COR-L47 (cell line): ENCODE measurements at places on chromosomes 6 and 20.

- no peak for DNase-seq
Measured at GRCh38 chr20:34998331-34998950, 42.8 kb downstream of the MYH7B start.

GRCh38 chr6:36962874-36963273 is 8.3 kb downstream of the PI16 start:
- DNase-seq, result peak; percentile 18

- DNase-seq, result no peak
Measured at GRCh38 chr20:10511509-10512251, 76.6 kb downstream of the SLX4IP start.

DNA sequence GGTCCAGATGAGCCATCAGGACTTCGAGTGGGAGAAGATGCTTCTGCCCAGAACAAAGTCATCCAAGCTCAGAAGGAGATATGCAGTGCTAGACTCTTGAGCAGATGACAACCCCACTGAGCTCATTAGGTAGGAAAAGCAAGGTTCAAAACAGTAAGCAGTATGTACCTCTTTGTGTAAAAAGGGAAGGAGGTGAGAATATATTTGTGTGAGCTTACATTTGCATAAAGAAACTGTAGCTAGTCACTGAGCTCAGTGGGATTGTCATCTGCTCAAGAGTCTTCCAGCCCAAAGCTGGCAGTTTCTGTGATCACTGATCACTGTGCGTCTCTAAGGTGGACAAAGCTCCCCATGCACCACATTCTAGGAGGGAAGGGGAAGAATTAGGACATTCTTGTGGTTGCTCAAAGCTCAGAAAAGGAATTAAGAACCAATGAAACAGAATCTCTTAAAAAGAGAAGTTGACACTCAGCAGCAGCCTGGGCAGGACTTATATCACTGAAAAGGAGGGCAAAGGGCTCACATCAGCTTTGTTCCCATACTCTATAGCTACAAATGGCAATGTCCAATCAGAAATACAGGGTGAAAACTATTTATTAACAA is 90.0 kb upstream of the MAFB start:
- DNase-seq, result no peak

DNA sequence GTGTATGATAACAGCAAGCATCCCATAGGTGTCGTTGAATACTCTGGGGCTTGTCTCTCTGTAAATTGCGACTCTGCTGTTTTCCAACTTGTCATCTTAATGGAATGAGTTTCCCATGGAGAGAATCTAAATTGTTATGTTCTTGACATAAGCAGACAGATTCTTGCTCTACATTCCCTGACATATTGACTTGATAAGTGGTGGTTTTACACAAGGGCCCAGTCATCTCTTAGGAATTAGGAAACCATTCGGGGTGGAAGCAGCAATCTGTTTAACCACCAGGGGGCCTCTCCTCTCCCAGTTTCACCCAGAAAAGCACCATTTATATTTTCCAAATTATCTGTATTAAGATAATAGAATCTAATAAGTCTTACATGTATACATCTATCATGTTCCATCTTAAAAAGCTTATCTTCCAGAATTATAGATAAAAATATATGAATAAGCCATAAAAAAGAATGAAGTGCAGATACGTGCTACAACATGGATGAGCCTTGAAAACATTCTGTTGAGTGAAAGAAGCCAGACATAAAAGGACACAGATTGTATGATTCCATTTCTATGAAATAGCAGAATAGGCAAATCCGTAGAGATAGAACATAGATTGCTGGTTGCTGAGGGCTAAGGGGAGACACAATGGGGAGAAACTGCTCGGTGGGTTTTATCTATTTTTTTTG is 23.1 kb upstream of the MROH8 start:
- DNase-seq, result no peak

DNA sequence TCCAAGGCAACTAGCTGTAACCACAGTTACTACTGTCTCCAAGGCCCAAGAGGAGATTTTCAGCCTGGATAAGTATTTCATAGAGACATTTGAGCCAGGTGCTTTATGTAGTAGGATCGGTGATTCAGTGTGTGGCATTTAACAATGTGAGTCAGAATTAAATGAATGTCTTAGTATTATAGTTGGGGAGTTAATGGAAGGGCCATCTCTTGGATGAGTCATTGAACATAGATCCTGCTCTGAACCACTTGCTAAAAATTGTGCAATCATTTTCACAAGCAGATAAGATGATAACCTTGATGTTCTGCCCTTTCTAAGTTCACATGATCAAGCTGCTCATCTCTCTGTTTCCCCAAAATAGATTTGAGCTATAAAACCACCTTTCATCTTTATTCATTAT is 668.9 kb upstream of the CITED2 start:
- no peak for DNase-seq

GRCh38 chr6:44133003-44133931 is 5.9 kb downstream of the TMEM63B start:
- DNase-seq, result peak; percentile 54

DNA sequence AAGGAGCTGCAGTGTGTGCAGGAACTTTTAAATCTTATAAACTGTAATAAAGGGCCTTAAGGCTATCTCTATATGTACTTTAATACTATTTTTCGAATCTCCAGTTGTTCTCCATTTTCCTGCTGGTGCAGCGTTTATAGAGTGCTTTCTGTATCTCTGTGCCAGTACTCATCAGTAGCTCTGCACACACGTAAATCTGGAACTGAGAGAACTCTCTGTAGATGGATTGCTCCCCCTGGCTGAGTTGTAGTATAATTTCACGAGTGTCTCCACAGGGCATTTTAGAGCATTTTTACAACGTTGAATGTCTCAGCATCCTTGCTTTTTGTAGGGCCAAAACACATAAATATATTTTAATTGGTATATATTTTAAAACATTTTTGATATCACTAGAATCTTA is 256.5 kb downstream of the TRDN start:
- peak; percentile 41 for DNase-seq

DNA sequence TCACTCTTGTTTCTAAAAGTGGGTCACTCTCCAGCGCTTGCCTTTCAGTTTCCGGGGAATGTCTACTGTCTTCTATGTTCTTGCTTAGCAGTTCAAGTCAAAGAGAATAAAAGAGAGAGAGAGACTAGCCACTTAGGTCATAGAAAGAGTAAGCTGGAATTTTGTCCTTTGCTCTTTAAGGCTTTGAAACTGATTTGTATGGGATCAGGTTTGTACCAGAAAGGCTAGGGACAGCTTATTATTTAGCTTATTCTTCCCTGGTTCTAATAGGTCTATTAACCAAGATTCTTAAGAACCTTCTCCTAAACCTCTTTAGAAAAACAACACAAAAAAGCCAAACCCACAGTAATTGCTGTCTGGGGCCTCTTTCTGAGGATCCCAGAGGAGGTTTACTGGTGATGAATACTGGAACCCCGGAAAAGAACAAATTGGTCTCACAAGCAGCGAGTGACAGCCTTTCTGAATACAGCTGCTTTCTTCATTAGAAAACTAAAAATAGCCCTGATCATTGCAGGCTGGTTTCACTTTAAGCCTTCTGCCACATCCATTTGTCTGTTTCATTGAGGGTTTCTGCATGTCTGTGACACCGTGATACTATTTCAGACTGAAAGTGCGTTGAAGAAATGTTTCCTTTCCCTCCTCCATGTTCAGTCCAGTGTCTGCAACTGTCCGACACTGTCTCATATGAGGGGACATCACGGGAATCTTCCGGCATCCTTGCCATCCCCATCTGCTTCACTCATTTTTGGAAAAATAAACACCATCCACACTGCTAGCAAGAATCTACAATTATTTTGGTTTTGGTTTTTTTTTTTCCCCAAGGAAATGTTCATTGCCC is 75.1 kb upstream of the ATXN1 start:
- no peak for DNase-seq

- no peak for DNase-seq
Measured at GRCh38 chr6:36514554-36515456, 32.5 kb downstream of the STK38 start.

DNA sequence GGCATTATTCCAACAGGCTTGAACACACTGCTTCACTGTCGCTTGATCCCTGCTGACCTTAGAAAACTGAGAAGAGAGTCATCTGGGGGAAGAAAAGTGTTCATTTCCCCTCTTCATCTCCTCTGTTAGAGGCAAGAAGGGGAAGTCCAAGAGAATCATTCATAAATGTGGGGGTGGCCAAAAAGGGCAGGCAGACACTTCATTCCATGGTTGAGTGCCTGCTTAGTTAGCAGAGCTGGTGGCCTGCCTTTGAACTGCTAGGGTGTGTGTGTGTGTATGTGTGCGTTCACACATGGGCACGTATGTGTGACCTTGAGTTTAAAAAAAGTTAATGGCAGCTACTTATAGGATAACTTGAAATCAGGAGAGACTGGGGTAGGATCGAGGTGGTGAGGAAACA is 39.4 kb upstream of the RFPL4B start:
- no peak for DNase-seq

DNA sequence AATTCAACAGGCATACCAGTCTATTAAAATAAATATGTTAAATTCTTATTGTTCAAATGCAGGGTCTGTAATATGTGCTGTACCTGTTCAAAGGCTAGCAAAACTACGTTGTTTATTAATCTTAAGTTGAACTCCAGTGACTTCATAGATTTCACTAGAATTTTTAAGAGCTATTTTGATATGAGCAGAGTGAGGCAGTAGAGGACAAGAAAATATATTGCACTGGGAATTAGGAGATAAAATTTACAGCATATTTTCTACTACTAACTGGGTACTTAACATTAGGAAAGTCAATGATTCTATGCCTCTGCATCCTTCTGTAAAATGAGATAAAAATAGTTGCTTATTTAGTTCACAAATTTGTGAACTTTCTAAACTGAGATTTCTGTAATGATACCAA is 162.2 kb upstream of the BMP5 start:
- no peak for DNase-seq

- DNase-seq, result no peak
Measured at GRCh38 chr6:105034470-105034869, 77.6 kb downstream of the LIN28B start.

DNA sequence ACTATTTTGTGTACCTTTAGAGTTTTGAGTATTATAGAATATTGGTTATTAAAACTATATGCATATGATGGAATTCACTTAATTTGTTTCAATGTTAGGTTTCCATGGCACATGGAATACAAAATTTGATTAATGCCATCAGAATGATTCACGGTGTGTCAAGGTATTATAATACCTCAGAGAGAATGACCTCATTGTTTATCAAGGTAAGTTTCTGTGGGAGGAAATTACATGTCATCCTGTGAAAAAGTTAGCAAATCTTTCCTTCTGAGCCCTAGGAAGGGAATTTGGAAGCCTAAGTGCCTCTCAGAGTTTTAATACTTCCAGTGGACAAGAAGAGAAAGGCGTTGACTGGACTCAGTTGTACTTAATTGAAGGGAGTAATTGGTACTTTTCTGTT is 40.8 kb downstream of the DNAH8 start:
- no peak for DNase-seq

GRCh38 chr6:164612751-164613150 is 696.7 kb downstream of the C6orf118 start:
- DNase-seq, result no peak

- no peak for DNase-seq
Measured at GRCh38 chr6:148304976-148305375, 37.7 kb upstream of the SASH1 start.

GRCh38 chr6:154474648-154475428 is 35.6 kb downstream of the CNKSR3 start:
- no peak for DNase-seq

- no peak for DNase-seq
Measured at GRCh38 chr6:8557014-8557748, 121.8 kb upstream of the SLC35B3 start.

- DNase-seq, result no peak
Measured at GRCh38 chr6:28856620-28857005, 67.2 kb downstream of the TRIM27 start.

DNA sequence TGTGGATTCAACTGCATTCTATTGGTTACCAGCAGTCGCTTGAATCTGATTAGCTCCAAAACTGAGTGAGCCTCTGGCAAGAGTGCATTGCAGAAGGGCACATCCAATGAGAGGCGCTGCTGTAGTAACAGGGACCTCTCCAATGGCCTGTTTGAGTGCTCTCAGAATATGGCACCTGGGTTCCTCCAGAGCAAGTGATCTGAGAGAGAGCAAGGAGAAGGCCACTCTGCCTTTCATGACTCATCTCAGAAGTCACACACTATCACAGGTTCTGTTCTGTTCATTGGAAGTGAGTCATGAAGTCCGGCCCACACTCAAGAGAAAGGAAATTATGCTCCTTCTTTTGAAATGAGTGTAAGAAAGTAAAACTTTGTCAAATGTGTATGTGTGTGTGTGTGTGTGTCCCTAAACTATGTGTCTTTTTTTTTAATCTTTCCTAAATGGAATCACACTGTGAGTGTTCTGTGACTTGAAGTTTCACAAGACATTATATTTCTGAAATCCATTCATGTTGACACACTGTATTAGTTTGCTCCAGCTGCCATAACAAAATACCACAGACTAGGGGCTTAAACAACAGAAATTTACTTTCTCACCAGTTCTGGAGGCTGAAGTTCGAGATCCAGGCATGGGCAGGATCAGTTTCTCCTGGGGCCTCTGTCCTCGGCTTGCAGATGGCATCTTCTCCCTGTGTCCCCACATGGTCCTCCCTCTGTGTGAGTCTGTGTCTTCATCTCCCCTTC is 138.3 kb upstream of the CDYL start:
- no peak for DNase-seq
